ENCODE measurements at places on chromosomes 5 and 9.

- DNase-seq, result no peak
Measured at GRCh38 chr5:93721071-93721470, 20.3 kb downstream of the POU5F2 start.

GRCh38 chr5:33328818-33329217 lies 111.9 kb upstream of the TARS1 start:
- DNase-seq, result no peak

DNA sequence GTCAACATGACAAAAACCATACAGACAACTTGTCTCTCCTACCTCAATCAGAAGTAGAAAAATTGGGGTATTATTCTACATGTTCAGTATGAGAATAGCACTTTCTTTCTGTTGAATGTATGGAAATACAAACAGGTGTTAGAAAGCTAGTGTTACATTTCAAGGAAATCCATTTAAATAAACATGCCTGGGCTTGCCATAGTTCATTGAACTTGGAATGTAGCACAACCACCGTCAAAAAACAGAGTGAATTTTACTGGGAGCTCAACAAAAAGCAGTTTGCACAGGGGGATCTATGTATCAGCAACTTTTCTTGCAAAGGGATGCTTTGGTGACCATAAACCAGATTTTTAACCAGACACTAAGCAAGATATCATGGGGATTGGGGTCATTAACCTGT lies 307.9 kb upstream of the SMARCA2 start:
- DNase-seq, result peak; percentile 54

GRCh38 chr5:18811661-18812060 lies 1176.3 kb downstream of the CDH18 start:
- DNase-seq, result no peak

- DNase-seq, result no peak
Measured at GRCh38 chr9:92061184-92061583, 54.0 kb downstream of the SPTLC1 start.

DNA sequence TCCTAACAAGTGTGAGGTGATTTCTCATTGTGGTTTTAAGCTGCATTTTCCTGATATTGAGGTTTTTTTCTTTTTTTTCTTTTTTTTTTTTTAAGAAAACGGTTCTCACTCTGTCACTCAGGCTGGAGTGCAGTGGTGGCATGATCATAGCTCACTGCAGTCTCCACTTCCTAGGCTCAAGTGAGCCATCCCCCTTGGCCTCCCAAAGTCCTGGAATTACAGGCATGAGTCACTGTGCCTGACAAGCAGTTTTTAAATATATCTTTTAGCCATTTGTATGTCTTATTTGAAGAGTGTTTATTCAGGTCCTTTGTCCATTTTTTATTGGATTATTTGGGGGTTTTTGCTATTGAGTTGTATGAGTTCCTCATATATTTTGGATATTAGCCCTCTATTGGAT lies 53.8 kb downstream of the GCNT1 start:
- no peak for DNase-seq

- no peak for DNase-seq
Measured at GRCh38 chr5:34011536-34011935, 3.7 kb upstream of the AMACR start.

- DNase-seq, result no peak
Measured at GRCh38 chr5:149378241-149378820, 761 bp downstream of the IL17B start.

- no peak for DNase-seq
Measured at GRCh38 chr5:139268364-139269202, 25.0 kb upstream of the MATR3 start.

DNA sequence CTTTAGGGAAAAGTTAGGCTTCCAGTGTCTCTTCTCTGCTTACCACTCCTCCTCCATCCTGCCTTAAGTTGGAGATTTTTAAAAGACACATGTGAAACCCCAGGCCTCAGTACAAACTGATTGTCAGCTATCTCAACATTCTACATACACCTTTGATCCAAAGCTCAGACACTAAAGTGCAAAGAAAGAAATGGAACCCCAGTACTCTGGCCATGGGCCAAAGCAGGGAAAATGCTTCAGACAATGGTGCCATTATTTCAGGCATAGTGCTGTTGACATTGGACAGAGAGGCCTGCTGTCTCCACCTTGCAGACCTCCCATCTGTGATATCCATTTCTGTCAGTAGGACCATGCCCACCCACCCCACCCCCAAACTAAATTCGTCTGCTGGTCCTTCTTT lies 49.1 kb downstream of the G3BP1 start:
- no peak for DNase-seq

DNA sequence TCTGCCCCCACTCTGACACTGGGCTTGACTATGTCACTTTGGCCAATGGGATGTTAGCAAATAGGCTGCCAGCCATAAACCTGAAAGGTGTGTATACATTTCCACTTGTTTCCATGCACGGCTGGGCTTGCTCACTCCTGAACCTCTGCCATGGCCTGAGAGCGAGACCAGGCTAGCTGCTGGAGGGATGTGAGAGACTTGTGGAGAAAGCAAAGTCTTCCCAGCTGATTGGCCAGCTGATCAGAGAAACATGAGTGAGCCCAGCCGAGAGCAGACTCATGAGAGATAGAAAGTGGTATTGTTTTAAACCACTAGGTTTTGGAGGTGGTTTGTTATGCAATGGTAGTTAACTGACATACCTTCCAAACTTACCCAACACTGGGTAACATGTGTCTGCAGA lies 13.9 kb downstream of the FAM193B start:
- no peak for DNase-seq

- no peak for DNase-seq
Measured at GRCh38 chr5:79642210-79642609, 30.0 kb downstream of the TENT2 start.

GRCh38 chr9:248278-248961 lies 33.8 kb downstream of the DOCK8 start:
- DNase-seq, result no peak

DNA sequence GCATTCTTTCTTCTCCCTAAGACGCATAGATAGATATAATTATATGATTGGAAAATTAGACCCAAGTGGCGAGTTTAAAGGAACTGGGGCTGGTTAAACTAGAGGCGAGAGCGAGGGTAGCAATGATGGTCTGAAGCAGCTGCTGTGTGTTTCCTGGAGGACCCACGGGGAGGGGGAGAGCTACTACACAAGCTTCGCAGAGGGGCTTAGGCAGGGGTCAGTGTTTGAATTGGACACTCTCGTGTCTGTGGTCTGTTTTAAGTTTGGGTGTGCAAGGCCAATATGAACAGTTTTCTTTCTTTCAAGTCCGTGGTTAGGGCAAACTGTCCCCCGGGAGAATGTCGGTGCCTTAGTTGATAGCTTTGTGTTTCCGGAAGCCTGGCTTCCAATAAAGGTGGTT lies 43.1 kb downstream of the PDZD2 start:
- no peak for DNase-seq

- DNase-seq, result no peak
Measured at GRCh38 chr9:78097541-78097940, 65.9 kb upstream of the GNAQ start.

- no peak for DNase-seq
Measured at GRCh38 chr9:97772145-97772544, 75.0 kb upstream of the XPA start.

GRCh38 chr5:116084287-116084691 lies 536 bp upstream of the COMMD10 start:
- DNase-seq, result peak; percentile 26
